ENCODE measurements at places on chromosomes 6 and 20. TPM values are rescaled to one million over a fixed set of nuclear protein-coding genes. Genes with fewer than 3 reads are reported as not detected.

- no peak for DNase-seq
Measured at GRCh38 chr6:63919556-63920110, 284.0 kb downstream of the PHF3 start.

DNA sequence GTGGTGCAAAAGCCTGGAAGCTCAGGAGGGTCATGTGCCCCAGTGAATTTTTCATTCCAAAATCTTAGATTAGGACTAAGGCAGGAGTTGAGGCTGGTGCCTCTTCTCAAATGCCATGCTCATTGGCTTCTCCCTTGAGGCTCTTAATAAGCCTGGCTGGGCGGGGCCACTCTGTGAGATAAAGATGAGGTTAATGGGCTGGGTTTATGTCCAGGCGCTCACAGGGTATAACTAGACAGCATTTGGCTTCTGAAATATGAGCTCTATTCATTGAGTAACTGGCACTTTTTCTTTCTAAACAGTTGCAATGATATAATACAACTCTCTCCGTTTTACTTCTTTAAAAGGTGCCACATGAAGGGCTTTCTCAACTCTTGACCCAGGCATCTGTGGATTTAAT is 156.3 kb downstream of the SCML4 start:
- DNase-seq, result no peak

DNA sequence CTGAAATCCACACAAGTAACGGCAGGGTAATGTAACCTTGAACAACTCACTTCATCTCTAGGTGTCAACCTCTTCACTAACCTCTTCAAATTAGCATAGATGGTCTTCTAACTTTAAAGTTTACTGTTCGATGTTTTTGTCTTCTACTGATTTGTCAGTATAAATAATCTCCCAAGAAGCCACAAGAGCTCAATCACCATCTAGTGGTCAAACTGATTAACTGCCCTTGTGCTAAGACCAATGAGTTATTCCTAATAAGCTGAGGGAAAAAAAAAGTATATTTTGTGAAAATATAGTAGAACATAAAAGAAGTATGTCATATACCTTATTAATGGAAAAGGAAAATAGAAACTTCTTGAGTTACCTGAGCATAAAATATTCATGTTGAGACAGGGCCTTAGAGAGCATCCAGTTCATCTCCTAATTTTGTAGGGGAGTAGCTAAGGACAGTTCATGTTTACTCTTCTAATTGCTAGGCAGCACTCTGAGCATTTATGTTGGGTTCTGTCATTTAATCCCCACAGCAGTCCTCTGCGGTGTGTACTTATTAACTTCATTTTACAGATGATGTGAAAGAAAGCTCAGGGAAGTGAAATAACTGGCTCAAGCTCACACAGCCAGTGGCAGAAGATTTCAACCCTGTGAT is 317.1 kb downstream of the ESR1 start:
- DNase-seq, result no peak

DNA sequence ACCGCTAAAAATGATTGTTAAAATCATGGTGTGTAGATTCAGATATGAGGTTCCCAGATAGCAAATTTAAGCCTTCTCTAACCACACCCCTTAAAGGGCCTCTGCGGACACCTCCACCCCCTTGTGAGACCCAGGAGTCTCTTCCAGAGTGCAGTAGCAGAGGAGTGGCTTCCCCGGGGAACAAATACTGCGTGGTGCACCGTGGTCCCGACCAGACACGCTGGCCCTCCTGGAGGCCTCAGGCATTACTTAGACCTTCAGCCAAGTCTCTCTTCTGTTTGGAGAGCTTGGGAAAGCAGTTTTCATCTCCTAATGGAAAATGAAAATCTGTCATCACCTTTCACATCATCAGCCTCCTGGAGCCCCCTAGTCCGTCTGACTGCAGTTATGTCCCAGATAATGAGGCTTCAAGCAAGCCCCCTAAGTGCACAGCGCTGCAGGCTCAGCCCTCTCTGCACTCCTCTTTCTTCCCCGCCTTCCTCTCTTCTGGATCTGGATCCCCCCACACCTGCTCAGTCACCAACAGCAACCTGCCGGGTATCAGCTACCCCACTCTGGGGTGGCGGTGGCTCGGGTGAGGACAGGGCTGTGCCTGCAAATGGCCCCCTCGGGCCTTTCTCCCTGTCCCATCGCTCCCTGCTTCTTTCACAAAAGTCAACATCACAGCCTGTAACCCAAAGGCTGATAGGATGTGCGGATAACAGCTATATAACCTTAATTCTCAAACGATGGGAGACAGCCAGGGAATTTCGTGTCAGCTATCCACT is 58.8 kb upstream of the TAGAP start:
- no peak for DNase-seq

DNA sequence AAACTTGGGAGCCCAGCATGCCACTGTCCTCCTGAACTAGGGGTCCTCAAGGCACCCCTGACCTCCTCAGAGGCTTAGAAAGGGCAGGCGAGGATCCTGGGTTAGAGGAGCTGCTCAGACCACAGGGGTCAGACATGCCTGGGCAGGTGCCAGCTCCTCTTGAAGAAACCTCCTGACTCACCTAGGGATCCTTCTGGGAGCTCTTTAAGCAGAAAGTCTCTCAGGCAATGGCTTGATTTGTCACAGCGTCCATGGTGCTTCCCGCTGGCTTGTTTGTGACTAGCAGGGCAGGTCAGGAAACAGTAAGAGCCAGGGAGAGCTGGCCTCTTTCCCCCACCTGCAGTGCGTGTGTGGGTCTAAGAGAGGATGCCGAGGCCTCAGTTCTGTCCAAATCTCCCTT is 174.5 kb upstream of the SNX9 start:
- no peak for DNase-seq

GRCh38 chr6:138253731-138254130 is 35.4 kb upstream of the PBOV1 start:
- no peak for DNase-seq

DNA sequence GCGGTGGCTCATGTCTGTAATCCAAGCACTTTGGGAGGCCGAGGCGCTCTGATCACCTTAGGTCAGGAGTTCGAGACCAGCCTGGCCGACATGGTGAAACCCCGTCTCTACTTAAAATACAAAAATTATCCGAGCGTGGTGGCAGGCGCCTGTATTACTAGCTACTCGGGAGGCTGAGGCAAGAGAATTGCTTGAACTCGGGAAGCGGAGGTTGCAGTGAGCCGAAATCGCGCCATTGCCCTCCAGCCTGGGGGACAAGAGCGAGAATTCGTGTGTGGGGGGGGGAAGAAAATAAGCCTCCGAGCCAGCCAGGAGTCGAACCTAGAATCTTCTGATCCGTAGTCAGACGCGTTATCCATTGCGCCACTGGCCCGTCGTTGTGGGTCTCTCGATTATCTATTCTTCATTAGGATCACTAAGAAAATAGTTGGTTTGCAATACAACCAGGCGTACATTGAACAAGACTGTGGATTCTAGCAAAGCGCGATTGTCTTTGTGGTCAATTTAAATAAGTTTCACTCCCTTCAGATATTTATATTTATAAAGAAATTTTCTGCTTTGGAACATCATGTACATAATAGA is 33.9 kb upstream of the PRSS16 start:
- DNase-seq, result no peak

DNA sequence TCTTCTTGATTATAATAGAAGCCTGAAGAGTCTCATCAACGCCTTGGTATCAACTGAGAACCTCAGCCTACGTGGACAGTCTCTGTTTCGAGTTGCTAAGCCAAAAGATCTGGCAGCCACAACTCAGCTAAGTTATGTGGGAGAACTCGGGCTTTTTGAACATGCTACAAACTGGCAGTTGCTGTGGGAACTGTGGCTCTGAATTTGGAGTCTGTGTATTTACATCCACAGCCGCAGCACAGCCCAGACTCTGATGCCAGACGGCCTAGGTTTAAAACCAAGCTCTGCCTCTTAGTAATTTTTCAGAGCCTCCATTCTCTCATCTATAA is 35.8 kb downstream of the RIPOR2 start:
- DNase-seq, result no peak

DNA sequence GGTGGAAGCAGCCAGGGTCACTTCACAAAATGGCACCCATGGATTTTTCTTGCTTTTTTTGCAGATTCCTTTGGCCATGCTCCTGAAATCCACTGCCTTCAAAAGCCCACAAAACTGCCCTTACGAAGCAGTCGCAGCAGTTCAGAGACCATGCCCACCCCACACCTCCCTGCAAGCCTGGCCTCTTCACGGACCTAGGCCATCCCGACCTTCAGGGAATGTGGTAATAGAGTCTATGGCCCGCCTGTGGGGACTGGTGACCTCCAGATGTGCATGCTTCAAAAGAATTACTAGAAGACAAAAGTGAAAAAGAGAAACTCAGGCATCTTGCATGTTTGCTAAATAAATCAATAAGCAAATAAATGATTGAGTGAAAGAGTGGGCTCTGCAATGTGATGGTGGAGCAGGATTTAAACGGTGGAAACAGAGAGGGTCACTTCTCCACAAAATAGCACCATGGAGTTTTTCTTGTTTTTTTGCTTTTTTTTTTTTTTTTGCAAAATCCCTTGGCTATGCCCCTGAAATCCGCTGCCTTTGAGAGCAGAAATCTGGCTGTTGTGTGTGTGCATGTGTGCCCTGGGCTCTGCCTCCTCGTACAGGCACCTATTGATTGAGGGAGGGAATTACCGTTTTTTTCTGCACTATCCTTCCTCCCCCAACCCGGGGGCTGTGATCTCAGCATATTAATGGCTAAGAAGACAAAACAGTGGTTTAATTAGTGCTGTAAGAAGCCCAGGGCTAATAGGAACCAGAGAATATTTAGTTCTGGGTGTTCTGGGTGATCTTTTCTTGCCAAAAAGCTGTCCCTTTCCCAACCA is 107.4 kb downstream of the PXDC1 start:
- DNase-seq, result no peak

DNA sequence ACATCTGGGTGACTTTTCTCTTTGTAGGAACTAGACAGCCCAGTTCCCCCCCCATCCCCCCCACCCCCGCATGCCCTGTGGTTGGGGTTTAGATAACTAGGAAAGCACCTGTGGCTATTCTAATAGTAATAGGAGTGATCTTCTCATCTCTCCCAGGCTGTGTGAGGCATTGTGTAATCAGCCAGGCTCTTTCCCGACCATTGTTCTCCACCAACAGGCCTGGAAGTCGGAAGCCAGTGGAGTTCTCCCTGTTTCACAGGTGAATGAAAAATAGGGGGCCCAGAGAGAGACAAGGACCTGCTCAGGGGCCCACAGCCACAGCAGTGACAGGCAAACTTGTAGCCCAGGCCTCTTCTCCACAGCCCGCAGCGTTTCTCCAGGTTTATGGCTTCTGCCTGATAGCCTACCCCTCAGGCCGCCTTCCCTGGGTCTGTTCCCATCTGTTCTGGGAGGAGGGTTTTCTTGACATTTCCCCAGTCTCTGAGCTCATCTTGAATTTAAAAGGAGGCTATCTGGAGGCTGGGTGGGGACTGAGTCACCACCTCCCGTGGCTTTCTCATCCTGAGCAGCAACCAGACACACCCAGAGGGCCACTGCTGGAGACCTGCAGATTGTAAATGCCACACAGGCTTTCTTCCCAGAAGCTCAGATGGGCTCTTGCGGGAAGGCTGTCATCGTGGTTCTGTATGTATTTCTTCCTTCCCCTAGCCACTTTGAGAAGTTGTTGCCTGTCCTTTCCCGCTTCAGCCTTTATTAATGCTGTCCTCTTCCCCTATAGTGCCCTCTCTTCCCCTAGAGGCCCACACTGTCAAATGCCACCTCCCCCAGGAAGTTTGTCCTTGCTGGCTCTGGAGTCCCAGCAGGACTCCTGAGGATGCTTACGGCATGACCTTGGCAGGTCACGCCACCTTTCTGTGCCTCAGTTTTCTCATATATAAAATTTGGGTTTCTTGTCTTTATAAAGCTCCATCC is 75.9 kb upstream of the MYL9 start:
- DNase-seq, result no peak

- DNase-seq, result no peak
Measured at GRCh38 chr6:51535327-51535726, 552.1 kb downstream of the PKHD1 start.

Gene SIRPB1
- 3.6 TPM for polyA plus RNA-seq

Gene UST
- 11.0 TPM for polyA plus RNA-seq

Gene TBXT
- polyA plus RNA-seq, result not detected

Gene DUSP15
- polyA plus RNA-seq, result 16.7 TPM

Gene NKAIN4
- 28.4 TPM for polyA plus RNA-seq
